ENCODE measurements at places on chromosomes 5 and 9.

GRCh38 chr5:143536364-143536763 is 132.9 kb upstream of the NR3C1 start:
- peak; percentile 98 for DNase-seq

DNA sequence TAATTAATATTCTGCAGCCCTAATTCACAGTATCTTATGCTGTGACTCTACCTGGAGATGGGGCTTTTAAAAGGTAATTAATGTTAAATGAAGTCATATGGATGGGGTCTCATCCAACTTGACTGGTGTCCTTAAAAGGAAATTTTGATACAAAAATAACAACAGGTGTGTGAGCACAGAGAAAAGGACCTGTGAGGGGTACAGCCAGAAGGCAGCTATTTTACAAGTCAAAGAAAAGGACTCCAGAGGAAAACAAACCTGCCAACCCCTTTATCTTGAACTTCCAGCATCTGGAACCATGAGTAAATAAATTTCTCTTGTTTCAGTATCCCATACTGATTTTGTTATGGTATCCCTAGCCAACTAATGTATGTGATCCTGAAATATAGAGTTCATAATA is 250.3 kb downstream of the TMEM232 start:
- DNase-seq, result no peak

GRCh38 chr9:83646500-83647239 is 23.7 kb downstream of the IDNK start:
- no peak for DNase-seq

DNA sequence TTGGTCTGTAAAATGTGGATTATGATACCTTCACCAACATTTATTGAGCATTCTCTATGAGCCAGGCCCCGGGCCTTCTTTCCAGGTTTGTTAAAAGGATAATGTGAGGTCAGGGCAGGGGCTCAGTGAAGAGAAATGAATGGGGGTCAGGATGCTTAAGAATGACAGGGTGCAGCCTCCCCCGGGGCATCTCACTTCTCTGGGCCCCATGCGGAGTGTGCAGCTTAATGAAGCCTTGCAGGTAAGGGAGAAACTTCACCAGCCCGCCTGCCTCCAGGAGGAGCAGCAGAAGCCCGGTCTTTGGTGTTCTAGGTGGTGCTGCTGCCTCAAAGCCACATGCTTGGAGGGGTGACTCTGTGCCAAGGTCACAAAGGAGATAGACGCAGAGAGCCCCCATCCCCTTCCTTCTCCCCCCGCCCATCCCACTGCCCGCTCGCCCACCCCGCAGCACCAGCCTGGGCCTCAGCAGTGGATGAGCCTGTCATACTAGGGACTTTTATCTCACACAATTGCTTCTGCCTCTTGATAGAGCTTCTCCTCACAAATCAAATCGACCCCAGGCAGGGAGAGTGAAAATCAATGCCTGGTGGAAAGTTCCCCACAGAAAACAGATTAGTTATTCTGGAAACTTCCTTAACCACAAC is 244.8 kb downstream of the PBX3 start:
- no peak for DNase-seq

DNA sequence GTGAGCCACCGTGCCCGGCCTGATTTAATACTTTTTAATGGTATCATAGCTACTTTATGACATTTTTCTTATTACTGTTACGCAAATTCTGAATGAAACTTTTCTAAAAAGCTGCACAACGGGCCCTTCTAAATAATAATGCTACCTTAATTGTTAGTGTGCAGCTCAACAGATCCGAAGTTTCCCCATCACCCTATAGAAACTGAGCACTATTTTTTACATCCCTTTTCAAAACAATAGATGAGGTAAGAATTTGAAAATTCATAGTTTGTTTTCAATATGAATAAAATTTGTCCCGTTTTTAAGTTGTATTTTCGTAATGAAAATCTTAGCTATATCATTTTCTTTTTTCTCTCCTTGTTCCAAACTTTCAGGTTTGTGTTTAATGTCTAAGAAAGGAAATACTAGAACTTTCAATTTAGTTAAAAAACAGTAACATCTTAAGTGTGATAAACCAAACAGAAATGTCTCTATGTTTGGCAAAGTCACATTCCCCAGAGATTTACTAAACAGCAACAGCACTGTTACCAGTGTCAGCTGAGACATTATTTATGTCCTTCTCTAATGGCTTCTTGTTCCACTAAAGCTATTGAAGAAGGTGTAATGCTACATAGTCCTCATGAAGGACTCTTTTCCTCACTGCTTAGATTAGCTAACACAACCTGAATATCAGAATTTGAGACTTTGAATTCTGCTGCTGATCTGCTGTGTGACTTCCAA is 22.9 kb downstream of the KIF2A start:
- no peak for DNase-seq

DNA sequence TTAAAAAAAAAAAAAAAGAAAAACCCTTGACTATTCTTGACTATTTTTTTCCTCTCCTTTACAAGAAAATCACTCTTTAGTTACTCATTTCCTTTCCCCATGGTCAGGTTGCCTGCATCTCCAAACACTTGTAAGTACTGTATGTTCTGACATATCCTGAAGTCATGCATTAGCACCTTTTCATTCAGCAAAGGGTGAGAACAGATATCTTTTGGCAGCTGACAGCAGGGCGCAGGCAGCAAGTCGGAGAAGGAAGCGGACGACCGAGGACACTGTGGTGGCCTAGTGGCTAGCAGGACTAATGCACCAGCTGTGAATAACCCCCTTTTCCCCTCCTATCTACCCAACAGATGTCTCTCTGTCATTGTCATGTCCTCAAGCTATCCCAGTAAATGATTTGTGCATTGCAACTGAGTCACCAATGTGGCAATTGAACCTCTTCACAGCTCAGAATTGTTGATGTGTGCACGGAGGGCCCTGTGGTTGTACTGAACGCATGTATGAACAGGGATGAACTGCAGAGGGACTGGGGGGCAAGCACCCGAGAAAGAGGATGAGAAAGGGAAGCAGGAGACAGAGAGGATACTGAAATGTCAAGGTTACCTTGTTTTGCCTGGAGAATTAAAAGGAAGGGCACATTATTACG is 996.0 kb upstream of the ARRDC3 start:
- peak; percentile 71 for DNase-seq
